Motor neuron (in vitro differentiated cells): ENCODE measurements at places on chromosomes 5 and 9. TPM values are rescaled to one million over a fixed set of nuclear protein-coding genes. Genes with fewer than 3 reads are reported as not detected.

MOCS2 gene
- total RNA-seq = 20.2 and 20.9 TPM in 2 replicates

CWC27 gene
- total RNA-seq = 25.7 and 26.2 TPM in 2 replicates

EGFLAM gene
- total RNA-seq = 1.1 and 1.2 TPM in 2 replicates

SV2C gene
- 11.9 and 13.2 TPM in 2 replicates for total RNA-seq

MSX2 gene
- total RNA-seq = 0.14 and 0.29 TPM in 2 replicates

FUT7 gene
- 0.23 and 0.38 TPM in 2 replicates for total RNA-seq

ANXA1 gene
- total RNA-seq = 1.8 and 1.9 TPM in 2 replicates

ZCCHC7 gene
- 28.6 and 31.3 TPM in 2 replicates for total RNA-seq

SOX30 gene
- 0.09 and 0.26 TPM in 2 replicates for total RNA-seq

ALDH1A1 gene
- total RNA-seq = 0.14 and 0.31 TPM in 2 replicates

SLC36A2 gene
- not detected in 2 replicates for total RNA-seq

RGP1 gene
- total RNA-seq = 12.8 and 12.9 TPM in 2 replicates

NR5A1 gene
- 0.15 TPM in 1 of 2 replicates, not detected in the other for total RNA-seq

FRMD3 gene
- 0.49 and 1.3 TPM in 2 replicates for total RNA-seq

PTCD2 gene
- 13.9 and 15.8 TPM in 2 replicates for total RNA-seq

BNC2 gene
- total RNA-seq = 27.5 and 42.8 TPM in 2 replicates

HAPLN1 gene
- 0.13 TPM in 1 of 2 replicates, not detected in the other for total RNA-seq

PCDHA8 gene
- 2.4 and 3.7 TPM in 2 replicates for total RNA-seq

FBLL1 gene
- total RNA-seq = 23.7 and 36.8 TPM in 2 replicates

CER1 gene
- total RNA-seq = 0.50 and 1.0 TPM in 2 replicates

AK8 gene
- total RNA-seq = 0.99 and 1.3 TPM in 2 replicates

LRRTM2 gene
- total RNA-seq = 8.8 and 12.0 TPM in 2 replicates

WNK2 gene
- total RNA-seq = 0.48 and 0.92 TPM in 2 replicates

TMC1 gene
- 0.75 and 0.76 TPM in 2 replicates for total RNA-seq
